COLO829 (cell line): ENCODE measurements at places on chromosomes 5 and 9.

GRCh38 chr9:138069731-138070456, 192.3 kb downstream of the CACNA1B start:
- no peak for DNase-seq

DNA sequence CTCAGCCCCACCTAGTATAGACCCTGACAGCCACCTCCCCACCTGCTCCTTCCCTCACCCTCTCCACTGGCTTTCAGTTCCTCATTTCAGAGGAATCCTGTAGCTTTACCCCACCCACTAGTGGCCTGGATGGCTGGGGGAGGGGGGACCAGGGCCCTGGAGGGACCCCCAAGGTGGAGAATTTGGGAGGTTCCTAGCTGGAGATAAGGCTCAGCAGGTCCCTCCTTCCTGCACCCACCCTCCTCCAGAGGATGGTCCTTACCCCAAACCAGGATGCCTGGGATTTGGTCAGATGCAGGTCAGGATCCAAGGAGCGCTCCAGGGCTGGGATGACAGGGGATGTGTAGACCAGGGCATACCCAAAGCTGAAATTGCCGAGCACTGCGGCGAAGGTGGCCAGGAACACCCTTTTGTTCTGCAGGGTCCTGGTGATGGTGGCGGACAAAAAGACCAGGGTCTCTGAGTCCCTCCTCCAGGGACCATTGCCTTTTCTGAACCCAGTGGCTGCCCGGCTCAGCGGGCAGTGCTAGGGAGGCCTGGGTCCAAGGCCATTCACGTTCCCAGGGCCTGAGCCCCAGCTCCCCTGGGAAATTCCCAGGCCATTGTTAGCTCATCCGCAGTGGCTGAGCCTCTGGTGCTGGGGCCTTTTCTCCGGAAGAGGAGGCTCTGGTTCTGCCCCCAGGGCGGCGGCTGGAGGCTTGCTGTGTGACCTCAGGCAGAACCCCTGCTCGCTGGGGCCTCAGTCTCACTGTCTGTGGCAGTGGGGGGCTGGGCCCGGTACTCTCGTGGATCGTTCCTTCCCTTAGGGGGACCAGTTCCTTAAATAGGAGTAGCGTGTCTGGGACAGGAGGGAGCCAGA, 678 bp downstream of the SLC2A6 start:
- DNase-seq = no peak

DNA sequence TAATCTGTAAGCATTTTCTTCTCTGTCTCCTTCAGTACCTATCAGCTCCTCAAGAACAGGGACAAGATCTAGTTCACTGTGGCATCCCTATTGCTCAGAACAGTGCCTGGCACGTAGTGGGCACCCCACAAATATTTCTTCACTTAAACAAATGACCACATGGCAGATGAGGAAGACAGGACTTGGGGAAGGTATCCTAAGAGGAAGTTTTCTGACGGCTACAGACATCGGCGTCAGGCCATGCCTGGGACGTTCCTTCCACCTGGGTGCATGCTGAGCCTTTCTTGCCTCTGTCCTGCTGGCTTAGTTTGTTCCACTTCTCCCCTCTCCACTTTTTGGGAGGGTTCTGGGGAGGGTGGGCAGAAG, 60.2 kb downstream of the NEURL1B start:
- DNase-seq = no peak

DNA sequence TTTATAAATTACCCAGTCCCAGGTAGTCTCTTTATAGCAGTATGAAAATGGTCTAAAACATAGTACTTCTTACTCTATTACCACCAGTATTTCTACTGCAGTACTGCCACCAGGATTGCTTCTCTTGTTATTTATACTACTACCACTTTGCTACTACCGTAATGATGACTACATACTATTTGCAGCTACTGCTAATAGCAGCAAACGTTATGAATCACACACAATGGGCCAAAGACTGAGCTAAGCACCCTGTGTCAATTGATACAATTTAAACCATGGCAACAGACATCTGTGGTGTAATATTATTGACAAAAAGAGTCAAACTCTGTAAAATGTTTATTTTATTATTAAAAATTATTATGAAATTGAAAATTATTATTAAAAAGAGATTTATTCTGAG, 15.3 kb upstream of the KIF12 start:
- no peak for DNase-seq

DNA sequence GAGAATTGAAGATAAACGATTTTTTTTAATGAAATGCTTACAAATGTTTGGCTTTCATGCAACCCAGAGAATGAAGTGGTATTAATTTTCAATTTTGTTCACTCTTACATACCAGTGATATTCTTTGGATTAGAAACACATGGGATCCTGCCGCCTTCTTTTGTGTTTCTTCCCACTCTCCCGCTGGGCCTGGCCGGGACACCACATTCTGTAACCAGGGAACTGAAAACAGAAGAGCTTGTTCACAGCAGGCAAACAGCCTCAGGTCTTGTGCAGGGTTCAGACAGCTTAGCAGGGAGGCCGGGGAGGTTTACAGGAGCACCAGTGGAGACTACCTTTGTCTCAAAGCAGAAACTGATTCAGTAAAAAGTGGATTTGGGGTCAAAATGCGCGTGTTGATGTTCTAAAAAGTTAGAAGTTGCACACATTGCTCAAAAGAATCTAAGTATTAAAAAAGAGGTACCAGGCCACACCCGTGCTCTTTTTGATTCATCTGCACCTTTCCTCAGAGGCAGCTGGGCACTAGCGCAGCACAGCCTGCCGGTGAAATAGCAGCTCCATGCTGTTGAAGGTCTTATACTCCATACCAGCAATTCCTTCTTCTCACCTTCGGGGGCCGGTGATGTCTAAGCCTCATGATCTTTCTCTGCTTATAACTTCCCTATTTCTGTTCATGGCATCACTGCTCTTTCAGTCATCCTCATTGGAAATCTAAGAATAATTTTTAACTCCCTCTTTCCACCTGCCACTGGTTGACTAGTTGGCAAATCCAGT, 67.1 kb downstream of the GRAMD2B start:
- no peak for DNase-seq

DNA sequence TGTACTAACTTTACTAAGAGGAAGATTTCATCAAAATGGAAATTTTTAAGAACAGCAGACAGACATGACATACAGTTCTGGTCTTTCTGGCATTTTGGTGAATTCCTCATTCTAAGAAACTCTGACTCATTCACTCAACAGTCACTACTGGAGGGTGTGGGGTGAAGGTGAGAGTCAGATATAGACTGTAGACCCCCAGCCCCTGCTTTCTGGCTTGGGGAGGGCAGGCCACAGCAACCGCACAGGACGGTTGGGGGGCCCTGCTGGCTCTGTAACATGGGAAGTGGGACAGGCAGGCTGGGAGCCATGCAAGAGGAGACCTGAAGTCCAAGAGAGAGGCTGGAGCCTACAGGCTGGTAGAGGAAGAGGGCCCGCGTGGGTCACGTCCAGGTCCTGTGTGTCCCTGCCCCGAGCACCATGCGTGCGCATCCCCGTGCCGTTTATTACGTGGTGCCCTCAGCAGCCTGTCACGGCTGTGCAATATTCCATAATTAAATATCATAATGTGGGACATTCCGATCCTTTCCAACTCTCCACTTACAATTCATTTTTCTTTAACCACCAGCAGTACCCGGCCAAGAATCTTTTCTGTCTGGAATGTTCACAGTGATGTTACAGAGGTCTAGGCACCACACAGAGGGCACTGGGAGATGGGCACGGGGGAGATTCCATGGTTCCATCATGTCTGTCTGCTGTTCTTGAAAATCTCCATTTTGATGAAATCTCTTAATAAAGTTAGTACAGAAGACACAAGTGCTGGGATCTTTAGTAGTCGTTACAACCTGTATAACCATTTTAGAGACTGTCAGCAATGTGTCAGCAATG, 75.5 kb downstream of the SEMA4D start:
- DNase-seq = no peak

- DNase-seq = no peak
These were observed 1.3 kb downstream of the SDHA start for GRCh38 chr5:219460-219863.

- DNase-seq = no peak
These were observed 26.5 kb downstream of the LIX1 start for GRCh38 chr5:97115932-97116331.

DNA sequence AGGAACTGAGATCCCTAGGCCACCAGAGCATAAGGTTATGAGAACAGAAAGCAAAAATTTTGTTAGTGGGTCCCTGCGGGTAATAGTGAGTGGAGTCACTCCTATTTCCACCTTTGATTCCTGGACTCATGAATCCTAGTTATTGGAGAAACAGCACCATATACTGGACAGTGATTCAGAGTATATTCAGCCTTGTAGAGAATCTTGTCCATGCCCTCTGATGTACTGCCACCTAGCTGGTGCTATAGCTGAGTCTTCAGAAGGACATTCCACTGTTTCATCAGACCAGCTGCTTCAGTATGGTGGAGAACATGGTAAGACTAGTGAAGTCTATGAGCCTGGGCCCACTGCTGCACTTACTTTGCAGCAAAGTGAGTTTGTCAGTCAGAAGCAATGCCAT, 25.0 kb upstream of the ITGA2 start:
- DNase-seq = no peak

DNA sequence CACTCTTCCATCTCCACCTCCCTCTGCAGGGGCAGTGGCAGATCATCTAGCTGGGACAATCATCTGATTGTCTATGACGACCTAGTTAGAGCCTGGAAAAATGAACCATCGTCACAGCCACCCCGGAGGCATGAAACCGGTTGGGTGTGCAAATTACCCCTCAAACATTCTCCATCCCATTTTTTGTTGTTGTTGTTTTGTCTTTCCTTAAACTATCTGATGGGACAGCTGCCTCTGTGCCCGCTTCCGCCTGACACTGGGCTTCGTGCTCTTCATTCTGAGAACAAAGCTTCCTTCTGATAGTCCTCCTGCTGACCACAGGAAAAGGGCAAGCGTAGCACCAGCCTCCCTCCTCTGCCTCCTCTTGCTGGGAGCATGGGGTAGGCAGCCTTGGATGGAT, 7.0 kb upstream of the NDST1 start:
- peak; percentile 51 for DNase-seq

DNA sequence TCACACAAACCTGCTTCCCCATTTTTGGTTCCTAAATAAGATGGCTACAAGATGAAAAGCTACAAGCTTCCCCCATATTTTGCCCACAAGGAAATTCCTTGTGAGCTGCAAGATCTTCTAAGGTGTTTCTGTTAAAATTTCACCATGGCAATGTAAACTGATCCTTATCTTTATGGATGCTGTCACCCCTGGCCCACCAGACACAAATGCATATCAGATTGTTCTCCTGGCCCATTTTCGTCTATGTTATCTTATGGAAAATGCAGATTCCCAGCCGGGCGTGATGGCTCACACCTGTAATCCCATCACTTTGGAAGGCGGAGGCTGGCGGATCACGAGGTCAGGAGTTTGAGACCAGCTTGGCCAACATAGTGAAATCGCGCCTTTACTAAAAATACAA, 65.1 kb upstream of the IL6ST start:
- DNase-seq = no peak

DNA sequence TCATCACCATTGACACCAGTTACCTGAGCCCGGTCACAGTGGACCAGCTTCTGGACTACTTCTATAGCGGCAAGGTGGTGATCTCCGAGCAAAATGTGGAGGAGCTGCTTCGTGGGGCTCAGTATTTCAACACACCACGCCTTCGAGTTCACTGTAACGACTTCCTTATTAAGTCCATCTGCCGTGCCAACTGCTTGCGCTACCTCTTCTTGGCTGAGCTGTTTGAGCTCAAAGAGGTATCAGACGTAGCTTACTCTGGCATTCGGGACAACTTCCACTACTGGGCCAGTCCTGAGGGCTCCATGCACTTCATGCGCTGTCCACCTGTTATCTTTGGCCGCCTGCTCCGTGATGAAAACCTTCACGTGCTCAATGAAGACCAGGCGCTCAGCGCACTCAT, 520 bp downstream of the CCIN start:
- DNase-seq = no peak

GRCh38 chr5:153461341-153461740, 29.1 kb upstream of the GRIA1 start:
- DNase-seq = no peak

DNA sequence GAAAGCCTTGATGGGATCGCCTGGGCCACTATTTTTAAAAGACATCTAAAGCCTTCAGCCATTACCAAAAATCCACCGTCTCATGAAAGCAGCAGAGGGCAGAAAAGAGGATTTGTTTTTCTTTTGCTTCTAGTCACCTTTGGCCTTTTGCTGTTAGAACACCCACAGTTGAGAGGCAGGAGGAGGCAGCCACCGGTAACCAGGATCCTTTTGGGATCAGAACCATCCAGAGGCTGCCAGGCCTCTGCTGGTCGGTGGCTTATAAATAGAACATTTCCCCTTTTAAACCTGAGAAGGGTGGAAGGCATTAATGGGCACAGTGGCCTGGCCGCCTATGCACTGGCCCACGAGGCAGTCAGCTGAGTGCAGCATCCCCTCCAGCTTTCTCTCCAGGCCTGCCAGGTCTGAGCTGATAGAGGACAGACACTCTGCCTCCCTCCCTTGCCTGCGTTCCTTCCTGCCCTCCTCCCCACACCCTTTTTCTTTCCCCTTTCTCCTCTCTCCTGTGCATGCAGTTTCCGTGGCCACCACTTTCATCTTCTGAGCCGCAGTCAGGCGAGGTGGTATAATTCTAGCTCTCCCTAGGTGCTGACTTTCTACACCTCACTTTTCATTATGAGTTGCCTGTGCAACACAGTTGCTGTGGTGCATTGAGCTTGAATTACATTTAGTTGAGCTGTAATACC, 253.4 kb downstream of the ARHGAP26 start:
- DNase-seq = no peak

DNA sequence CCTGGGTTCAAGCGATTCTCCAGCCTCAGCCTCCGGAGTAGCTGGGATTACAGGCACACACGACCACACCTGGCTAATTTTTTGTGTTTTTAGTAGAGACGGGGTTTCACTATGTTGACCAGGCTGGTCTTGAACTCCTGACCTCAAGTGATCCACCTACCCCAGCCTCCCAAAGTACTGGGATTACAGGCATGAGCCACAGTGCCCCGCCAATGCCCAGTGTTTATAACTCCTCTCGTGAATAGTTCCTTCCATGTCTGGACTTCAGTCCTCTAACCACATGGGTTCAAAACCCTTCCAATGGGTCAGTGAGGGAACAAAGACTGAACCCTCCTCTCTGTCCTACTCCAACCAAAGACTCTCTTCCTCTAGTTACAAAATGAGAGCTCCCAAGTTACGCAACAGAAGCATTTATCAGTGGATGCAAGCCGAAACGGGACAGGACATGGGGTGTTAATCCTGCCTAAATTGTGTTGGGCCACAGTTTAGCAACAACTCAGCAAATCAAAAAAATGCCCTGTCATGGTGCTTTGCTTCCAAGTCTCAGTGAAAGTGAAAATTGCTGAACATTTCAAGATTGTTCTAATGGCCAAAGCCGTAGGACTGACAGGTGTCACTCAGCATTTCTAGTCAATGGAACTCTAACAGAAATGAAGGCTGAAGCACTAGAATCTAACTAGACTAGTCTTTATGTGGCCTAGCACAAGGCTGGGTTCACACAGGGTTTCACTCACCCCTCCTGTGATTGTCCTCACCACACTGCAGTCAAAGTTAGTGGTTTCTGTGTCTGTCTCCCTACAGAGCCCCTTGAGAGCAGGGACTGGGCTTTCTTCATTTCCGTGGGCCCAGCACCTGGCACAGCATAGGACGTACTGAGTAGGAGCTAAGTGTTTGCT, 3.2 kb upstream of the TMEM245 start:
- DNase-seq = no peak

- DNase-seq = no peak
These were observed 132.5 kb upstream of the PRLR start for GRCh38 chr5:35362772-35363171.
